ENCODE measurements at places on chromosomes 2 and 18.
A peak's percentile ranks its signal among the peaks of the same experiment; 100 is the strongest.

- peak; percentile 32 for DNase-seq
Measured at GRCh38 chr2:529424-529823, 147.8 kb downstream of the TMEM18 start.

GRCh38 chr2:197559681-197560080, 43.8 kb downstream of the MOB4 start:
- peak; percentile 1 for DNase-seq

- DNase-seq: no peak
Measured at GRCh38 chr2:10300328-10300920, 2.3 kb upstream of the HPCAL1 start.

- no peak for DNase-seq
Measured at GRCh38 chr2:144288438-144288837, 231.5 kb downstream of the ZEB2 start.

- DNase-seq: no peak
Measured at GRCh38 chr18:63210521-63210920, 109.0 kb downstream of the BCL2 start.

DNA sequence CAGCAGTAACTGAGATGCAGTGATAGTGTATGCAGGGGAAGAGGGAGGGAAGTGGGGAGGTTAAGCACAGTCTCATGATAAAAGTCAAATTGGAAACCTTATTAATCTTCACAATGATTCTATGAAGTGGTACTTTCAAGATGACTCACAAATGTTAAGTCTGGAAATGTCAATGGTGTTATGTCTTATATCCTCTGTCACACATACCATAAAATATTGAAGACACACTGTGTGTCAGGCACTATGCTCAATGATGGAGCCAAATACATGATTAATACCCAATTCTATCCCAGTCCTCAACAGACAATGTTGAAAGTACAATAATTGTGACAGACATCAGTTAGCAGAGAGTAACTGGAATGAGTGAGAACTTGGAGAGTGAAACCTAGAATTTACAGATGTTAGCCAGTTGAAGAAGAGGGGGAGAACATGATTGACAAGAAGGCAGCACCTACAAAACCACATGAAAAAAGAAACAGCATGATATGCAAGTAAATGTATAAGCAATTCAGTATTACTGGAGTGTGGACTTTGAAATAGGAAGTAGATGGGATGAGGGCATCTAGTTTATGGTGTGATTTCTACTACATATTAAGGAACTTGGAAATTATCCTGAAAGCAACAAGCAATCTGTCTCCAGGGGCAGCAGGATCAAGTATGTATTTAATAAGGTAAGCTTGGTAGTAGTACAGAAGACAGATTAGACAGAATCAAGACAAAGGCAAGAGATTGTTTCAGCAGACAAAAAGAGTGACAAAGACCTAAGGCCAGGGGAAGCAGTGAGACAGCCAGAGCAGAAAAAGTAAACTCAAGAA, 107.6 kb downstream of the STRN start:
- DNase-seq: no peak

DNA sequence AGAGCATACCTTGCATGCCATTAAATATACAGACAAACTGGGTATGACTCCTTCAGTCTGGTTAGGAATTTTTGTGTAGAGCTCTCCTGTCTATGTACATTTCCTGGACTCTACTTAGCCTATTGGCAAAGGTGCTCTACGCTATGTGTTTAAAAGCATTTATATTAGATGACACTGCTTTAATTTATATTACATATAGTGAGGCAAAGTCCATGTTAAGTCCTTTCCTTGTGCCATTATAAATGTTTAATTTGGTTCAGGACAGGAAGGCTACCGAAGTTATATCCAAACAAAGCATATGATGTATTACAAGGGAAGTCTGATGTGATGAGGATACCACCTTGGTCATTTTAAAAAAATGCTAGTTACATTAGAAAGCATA, 117.4 kb upstream of the RAB27B start:
- no peak for DNase-seq

DNA sequence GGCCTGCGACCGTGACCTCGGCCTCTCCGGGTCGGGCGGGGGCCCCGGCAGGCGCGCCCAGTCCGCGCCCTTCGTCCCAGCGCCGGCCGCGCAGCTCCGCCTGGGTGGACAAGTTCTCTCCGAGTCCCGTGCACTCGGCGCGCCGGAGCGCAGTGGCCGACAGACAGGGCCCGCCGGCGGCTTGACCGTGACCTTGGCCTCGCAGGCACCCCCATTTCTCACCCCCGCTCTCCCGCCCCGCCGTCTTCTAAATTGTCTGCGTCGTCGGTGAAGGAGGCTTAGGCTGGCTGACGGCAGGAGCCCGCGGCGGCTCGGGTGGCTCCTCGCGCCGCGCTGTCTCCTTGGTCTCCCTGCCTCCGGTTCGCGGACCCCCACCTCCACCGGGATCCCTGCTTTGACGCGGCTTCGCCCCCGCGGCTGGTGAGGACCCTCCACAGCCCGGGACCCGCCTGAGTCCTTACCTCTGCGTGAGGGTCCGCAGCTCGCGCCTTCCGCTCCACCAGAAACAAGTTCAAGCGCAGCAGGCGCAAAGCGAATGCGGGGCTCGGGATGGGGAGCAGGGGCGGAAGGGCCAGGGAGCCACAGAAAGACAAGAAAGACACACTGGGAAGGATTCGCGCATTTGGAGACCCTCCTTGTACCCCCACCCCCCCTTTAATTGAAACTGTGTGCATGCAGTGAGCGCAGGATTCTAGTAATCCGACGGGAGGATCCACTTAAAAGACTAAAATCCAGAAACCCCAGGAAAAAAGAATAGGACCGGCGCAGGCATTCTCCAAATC, 4.0 kb downstream of the PTGR3 start:
- no peak for DNase-seq

- DNase-seq: no peak
Measured at GRCh38 chr18:62196079-62196478, 9.0 kb downstream of the RELCH start.

DNA sequence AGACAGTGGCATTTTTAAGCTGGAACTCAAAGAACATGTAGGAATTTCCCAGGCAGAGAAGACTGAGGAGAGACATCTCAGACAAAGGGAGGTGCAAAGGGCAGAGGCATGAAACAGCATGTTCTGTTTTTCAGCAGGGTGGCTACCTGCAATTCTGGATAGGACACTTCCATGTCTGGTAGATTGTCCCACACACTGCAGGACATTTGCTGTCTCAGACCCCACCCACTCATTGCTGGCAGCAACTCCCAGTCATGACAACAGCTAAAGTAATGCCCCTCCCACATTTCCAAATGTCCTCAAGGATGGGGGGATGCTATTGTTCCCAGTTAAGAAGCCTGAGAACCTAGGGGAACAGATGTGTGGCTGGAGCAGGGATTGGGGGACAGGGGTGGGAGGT, 40.8 kb downstream of the ANKRD44 start:
- no peak for DNase-seq

DNA sequence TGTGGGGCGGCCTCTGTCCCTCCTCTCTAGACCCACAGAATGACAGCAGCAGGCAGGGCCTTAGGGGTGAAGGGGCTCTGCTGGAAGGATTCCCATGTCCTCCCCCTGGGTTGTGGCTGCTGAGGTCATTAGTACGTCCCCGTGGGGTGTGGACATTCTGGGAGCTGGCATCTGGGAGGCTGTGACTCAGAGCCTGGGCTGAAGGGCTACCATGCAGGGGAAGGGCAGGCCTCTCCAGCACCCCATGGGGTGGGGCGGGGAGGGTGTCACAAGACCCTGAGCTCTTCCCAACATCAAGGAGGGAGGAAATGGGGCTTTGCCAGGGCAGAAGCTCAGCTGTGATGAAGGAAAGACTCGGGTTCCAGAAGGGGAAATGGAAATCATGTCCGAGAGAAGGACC, 105.8 kb upstream of the SMAD2 start:
- no peak for DNase-seq

DNA sequence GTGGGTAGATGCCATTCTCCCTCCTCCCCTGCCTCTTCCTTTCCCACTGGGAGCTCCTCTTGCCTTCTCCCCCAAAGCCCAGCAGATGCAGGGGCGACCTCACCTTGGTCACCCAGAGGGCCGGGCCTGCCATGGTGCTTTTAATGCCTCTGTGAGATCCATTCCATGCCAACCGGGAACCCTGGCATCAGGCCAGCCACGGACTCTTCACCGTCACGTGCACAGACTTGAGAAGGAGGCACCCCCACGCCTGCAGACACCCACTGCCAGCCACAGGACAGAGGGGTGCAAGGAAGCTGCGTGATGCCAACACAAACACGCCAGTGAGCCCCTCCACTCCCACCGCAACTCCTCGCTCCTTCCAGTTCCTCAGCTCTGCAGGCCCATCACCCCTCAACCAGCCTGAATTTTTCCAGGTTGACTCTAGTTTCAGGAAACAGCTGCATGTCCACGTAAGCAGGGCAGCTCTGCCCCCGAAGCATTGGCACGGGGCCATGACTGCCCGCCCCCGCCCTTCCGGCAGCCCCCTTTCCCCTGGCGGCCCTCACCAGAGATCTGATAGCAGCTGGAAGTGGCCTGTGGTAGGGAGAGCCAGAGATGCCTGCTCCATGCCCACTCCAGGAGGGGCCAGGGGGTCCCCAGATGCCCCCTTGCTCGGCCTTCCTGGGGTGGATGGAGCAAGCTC, 50.8 kb downstream of the DNMT3A start:
- peak; percentile 94 for DNase-seq

- DNase-seq: no peak
Measured at GRCh38 chr18:57956491-57956890, 87.5 kb upstream of the NEDD4L start.

DNA sequence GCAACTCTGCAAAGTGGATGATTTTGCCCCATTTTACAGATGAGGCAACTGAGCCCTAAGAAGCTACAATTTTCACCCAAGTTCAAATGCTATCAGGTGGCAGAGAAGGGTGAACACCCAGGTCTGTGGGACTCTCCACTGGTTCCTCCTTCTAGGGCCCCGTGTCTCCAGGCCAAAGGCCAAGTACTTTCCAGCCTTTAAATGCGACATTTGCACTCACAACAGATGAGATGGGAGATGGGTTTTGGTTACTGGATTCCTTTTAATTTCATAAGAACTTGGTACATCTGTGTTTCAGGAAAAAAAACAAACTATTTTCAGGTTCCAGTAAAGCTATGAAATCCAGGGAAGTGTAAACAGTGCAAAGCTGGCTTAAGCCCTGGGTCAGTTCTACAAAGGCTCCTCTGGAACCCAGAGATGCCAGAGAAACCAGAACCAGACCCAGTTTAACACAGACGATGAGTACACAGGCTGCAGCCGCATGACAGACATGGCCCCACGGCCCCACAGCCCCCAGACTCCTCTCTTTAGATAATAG, 361.7 kb downstream of the ANAPC1 start:
- peak; percentile 16 for DNase-seq

DNA sequence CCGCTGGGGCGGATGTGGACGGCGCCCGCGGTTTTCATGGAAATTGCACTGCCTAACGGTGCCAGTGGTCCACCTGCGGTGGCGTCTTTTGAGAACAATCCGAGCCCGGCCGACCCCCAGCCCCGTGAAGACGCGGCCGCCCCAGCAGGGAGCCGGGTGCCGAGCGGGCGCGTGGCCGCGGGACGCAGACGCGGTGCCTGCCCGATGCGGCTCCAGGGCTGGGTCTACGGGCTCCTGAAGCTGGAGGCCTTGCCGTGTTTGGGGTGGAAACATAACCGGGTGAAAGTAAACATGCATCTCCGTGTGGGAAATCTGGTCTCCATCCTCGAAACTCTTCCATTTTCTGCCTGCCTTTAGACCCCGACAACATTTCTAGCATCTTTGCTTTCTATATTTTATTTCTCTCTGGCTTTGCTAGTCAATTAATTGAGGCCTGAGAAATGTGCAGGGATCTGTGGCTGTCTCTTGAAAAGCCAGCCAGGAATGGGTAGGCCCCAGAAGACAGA, 572 bp downstream of the INPP4A start:
- peak; percentile 30 for DNase-seq

- peak; percentile 93 for DNase-seq
Measured at GRCh38 chr2:133591164-133591563, 22.9 kb upstream of the NCKAP5 start.

- no peak for DNase-seq
Measured at GRCh38 chr2:38584881-38585280, 17.8 kb downstream of the HNRNPLL start.

DNA sequence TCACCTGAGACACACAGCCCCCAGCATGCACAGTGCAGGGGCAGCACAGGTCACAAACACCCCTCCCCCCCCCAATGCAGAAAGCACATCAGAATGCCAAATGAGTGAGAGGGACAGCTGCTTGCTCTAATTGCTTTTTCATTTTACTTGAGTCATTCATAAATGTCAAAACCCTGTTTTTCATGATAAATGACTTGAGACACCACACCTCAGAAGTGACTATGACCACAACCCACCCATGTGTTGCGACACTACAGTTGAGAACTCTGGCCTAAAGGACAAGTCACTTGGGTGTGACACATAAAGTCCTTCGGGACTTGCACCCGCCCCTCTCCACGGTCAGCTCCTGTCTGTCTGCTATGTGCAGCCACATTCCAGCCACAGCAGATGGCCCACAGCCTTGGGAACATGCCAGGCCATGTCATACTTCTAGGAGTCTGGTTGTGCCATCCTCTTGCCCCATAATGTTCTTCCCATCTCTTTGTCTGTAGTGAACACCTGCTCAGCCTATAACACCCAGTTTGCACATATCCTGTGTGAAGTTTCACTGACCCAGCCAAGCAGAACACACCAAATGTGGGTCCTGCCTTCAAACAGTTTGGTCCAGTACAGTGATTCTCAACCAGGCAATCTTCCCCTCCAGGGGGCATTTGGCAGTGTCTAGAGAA, 30.2 kb upstream of the RIOK3 start:
- peak; percentile 81 for DNase-seq

- DNase-seq: no peak
Measured at GRCh38 chr2:18066066-18066465, 187.6 kb downstream of the KCNS3 start.

DNA sequence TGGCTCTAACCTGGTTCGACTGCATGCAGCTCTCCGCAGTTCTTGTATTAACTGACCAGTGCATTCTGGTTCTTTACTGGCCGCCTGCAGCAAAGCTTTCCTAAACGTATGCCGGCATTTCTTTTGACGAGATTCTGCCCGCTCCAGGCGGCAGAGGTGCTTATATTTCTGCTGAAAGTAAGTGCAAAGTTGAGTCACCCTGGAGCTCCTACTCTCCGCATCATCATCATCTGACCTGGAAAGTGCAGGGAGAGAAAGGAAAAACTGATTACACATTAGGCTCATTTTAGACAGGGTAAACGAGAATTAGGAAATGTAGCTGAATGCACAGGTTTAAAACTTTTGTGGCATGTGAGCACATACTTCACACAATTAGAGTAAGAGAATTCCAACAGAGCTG, 57.9 kb downstream of the INO80D start:
- no peak for DNase-seq

- DNase-seq: no peak
Measured at GRCh38 chr2:149763358-149763757, 175.8 kb upstream of the MMADHC start.

All from tongue (tissue), 3 donors.